GM23338 (cell line): ENCODE measurements at places on chromosomes 1 and 21. TPM values are rescaled to one million over a fixed set of nuclear protein-coding genes. Genes with fewer than 3 reads are reported as not detected.

- H3K27ac ChIP-seq, result no peak overlapping the region
- no peak overlapping the region for H3K4me3 ChIP-seq
- H3K4me1 ChIP-seq, result no peaks in the 10 kb centered on the region
- peaks cover 5% of the 10 kb centered on the region for H3K36me3 ChIP-seq
- H3K27me3 ChIP-seq, result no peaks in the 10 kb centered on the region
Measured at GRCh38 chr21:29449306-29449950, 150.7 kb downstream of the BACH1 start.

GRCh38 chr1:61131716-61132115 lies 49.4 kb downstream of the NFIA start:
- no peaks in the 10 kb centered on the region for H3K36me3 ChIP-seq
- no peak overlapping the region for H3K27ac ChIP-seq
- H3K27me3 ChIP-seq, result no peaks in the 10 kb centered on the region
- no peaks in the 10 kb centered on the region for H3K4me1 ChIP-seq
- H3K4me3 ChIP-seq, result no peak overlapping the region
- DNase-seq, result no peak

- H3K27ac ChIP-seq, result peak overlapping the region; percentile 93; the same call in 1 of the 2 replicates
- no peaks in the 10 kb centered on the region for H3K36me3 ChIP-seq
Measured at GRCh38 chr1:154186177-154186576, 5.7 kb downstream of the TPM3 start.

- H3K27me3 ChIP-seq, result no peaks in the 10 kb centered on the region
- no peaks in the 10 kb centered on the region for H3K36me3 ChIP-seq
- H3K4me1 ChIP-seq, result no peaks in the 10 kb centered on the region
- DNase-seq, result no peak
Measured at GRCh38 chr1:3122311-3122710, 53.3 kb downstream of the PRDM16 start.

GRCh38 chr1:174284052-174284451 lies 124.7 kb downstream of the RABGAP1L start:
- no peaks in the 10 kb centered on the region for H3K27me3 ChIP-seq
- no peak overlapping the region for H3K27ac ChIP-seq
- H3K36me3 ChIP-seq, result no peaks in the 10 kb centered on the region

SLC2A5 gene
- not detected in 2 replicates for polyA plus RNA-seq

VHLL gene
- polyA plus RNA-seq, result not detected in 2 replicates

GRCh38 chr1:36656838-36657237 lies 174.1 kb upstream of the CSF3R start:
- H3K4me1 ChIP-seq, result no peaks in the 10 kb centered on the region
- H3K36me3 ChIP-seq, result no peaks in the 10 kb centered on the region
- H3K4me3 ChIP-seq, result no peak overlapping the region
- DNase-seq, result no peak
- no peaks in the 10 kb centered on the region for H3K27me3 ChIP-seq

PPT1 gene
- 59.4 and 67.4 TPM in 2 replicates for polyA plus RNA-seq

DNA sequence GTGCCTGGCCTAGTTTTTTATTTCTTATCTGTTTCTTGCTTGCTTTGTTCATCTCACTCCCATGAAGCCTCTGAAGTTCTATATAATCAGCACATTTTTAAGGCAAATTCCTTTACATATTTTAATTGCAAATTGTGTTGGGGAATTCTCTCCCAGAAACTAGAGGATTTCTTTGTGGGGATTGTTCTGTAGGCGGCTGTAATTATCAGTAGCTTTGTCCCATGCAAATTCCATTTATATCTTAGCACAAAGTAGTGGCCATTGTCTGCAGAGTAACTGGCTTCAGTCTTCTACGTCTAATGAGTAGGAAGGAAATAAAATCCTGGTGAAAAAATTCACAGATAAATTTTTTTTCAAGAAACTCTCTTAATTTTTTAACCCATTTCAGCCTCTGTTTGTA lies 35.7 kb downstream of the CLEC20A start:
- peaks cover 3% of the 10 kb centered on the region for H3K36me3 ChIP-seq
- no peak overlapping the region for H3K4me3 ChIP-seq
- DNase-seq, result peak; percentile 29
- H3K4me1 ChIP-seq, result peaks cover 14% of the 10 kb centered on the region; the same call in 1 of the 2 replicates
- H3K27me3 ChIP-seq, result no peaks in the 10 kb centered on the region
- peak overlapping the region; percentile 1; the same call in 1 of the 2 replicates for H3K27ac ChIP-seq

GRCh38 chr1:160437432-160438316 lies 37.3 kb downstream of the VANGL2 start:
- no peak for DNase-seq
- no peaks in the 10 kb centered on the region for H3K4me1 ChIP-seq
- H3K27me3 ChIP-seq, result no peaks in the 10 kb centered on the region
- H3K36me3 ChIP-seq, result no peaks in the 10 kb centered on the region

CCDC18 gene
- polyA plus RNA-seq, result 37.0 and 47.9 TPM in 2 replicates

DNA sequence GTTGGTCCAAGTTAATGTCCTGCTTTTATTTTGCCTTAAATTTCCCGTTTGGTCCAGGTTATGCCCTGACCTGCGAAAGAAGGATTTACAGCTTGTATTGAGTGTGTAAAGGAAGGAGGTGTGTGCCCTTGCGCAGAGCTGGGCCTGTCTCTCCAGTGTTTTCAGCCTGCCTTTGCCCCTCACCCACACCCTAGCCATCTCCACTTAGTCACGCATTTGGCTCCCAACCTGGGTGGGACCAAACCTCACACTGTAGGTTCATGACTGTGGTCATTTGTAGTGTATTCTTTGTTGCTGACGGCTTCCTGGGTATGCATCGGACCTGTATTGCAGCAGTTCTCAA lies 572 bp upstream of the SRSF10 start:
- H3K4me1 ChIP-seq, result peaks cover 31% of the 10 kb centered on the region
- peaks cover 15% of the 10 kb centered on the region; the same call in 1 of the 2 replicates for H3K36me3 ChIP-seq
- H3K4me3 ChIP-seq, result peak overlapping the region; percentile 46
- H3K27ac ChIP-seq, result peak overlapping the region; percentile 100
- DNase-seq, result peak; percentile 47
- H3K27me3 ChIP-seq, result no peaks in the 10 kb centered on the region

- H3K36me3 ChIP-seq, result no peaks in the 10 kb centered on the region
- H3K4me3 ChIP-seq, result no peak overlapping the region
- H3K27me3 ChIP-seq, result no peaks in the 10 kb centered on the region
Measured at GRCh38 chr1:197356723-197357533, 88.9 kb downstream of the CRB1 start.

DNA sequence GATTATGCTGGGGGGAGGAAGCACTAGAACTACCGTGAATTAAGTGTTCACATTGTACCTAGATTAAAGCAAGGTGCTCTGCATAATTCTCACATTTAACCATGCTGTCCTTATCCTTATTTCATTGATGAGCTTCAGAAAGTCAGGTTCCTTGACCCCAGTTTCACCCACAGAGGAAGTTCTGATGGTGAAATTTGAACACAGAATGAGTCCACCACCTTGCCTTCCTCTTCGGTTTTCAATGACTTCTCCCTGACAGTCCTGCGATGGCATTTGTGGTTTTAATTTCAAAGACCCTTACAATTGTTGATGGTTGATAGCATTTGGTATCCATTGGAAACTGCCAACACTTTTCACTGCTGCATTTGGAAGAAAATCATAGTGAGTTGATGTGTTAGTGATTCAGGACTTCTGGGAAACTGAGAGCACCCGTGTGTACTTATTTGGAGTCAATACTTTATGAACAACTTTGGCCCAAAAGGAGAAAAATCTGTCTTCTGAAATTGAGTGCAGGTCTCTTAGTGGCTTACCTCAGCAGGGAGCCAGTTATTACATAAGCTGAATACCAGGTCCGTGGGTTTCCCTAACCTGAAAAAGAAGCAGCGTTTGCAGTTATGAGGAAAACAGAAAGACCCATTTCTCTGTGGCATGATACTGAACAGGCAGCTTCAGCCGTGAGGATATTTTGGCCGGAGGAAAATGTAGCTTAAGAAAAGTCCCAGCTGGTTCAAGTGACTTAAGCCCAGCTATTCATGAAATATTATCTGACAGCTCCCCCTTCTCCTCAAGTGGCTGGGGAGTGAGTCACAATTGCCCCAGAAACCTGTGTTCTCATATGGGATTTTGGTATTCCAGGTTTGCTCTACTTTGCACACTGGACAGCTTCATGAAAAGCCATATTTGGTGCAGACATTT lies 47.5 kb downstream of the ROR1 start:
- no peak for DNase-seq
- H3K4me3 ChIP-seq, result no peak overlapping the region
- H3K27ac ChIP-seq, result peak overlapping the region; percentile 18; the same call in 1 of the 2 replicates

- no peak for DNase-seq
- H3K27me3 ChIP-seq, result no peaks in the 10 kb centered on the region
- H3K4me3 ChIP-seq, result peak overlapping the region; percentile 45; the same call in 1 of the 2 replicates
Measured at GRCh38 chr21:43984905-43985689, 27.0 kb upstream of the TRAPPC10 start.

DNA sequence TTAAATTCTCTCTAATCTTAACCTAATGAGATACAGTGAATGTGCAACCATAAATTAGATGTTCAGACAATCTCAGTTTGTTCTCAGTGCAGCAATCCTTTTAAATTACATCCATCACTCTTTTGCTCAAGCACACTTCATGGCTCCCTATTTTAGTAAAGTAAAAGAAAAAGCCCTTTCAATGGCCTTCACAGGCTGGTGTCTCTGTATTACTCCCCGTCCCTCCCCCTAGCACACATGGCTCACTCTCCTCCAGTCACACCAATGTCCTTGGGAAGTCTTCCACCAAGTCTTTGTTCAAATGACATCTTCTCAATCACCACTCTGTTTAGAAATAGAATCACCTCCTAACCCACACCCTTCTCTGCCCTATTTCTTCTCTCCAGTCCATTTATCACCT lies 60.3 kb upstream of the RGS7 start:
- DNase-seq, result no peak
- no peak overlapping the region for H3K27ac ChIP-seq
- no peak overlapping the region for H3K4me3 ChIP-seq

- no peaks in the 10 kb centered on the region for H3K27me3 ChIP-seq
- DNase-seq, result no peak
- no peaks in the 10 kb centered on the region; the same call in 1 of the 2 replicates for H3K4me1 ChIP-seq
- no peak overlapping the region for H3K4me3 ChIP-seq
- 0 out of 2 replicates have a peak overlapping the region, but pooled peaks have one; percentile 27 for H3K27ac ChIP-seq
Measured at GRCh38 chr1:54857141-54857540, 29.9 kb downstream of the DHCR24 start.

- H3K27ac ChIP-seq, result no peak overlapping the region
- peaks cover 16% of the 10 kb centered on the region for H3K4me1 ChIP-seq
- H3K36me3 ChIP-seq, result no peaks in the 10 kb centered on the region
- H3K27me3 ChIP-seq, result peaks cover 17% of the 10 kb centered on the region
Measured at GRCh38 chr1:151713874-151714273, 2.7 kb downstream of the CELF3 start.

SH3BGR gene
- 16.6 and 18.9 TPM in 2 replicates for polyA plus RNA-seq

C1orf141 gene
- not detected in 2 replicates for polyA plus RNA-seq

- peak; percentile 63 for DNase-seq
- no peaks in the 10 kb centered on the region for H3K27me3 ChIP-seq
- H3K27ac ChIP-seq, result no peak overlapping the region
- 0 out of 2 replicates have a peak, but pooled peaks cover 11% of the 10 kb centered on the region for H3K4me1 ChIP-seq
Measured at GRCh38 chr21:21973806-21974205, 975.6 kb downstream of the NCAM2 start.

DNA sequence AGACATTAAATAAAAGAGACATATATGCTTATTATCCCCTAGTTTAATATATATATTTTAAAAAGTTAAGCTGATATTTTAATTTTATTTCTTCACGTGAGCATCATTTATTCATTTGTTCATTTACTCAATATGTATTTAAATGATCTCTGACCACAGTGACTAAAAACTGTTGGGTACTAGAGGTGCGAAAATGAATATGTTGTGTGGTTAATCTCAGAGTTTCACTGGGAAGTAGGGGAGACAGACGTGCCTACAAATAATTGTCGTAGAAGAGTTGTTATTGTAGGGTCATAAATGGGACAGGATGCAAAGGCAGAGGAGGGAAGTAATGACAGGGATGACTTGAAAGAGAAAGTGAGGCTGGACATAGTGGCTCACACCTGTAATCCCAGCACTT lies 213.0 kb upstream of the CACYBP start:
- H3K27ac ChIP-seq, result no peak overlapping the region
- DNase-seq, result no peak
- no peaks in the 10 kb centered on the region for H3K36me3 ChIP-seq
- H3K4me1 ChIP-seq, result peaks cover 10% of the 10 kb centered on the region; the same call in 1 of the 2 replicates
- no peaks in the 10 kb centered on the region for H3K27me3 ChIP-seq

GRCh38 chr1:247303216-247303615 lies 28.5 kb downstream of the ZNF496 start:
- H3K4me1 ChIP-seq, result peaks cover 13% of the 10 kb centered on the region
- H3K4me3 ChIP-seq, result no peak overlapping the region
- no peak overlapping the region for H3K27ac ChIP-seq
- DNase-seq, result no peak
- H3K27me3 ChIP-seq, result no peaks in the 10 kb centered on the region
- peaks cover 38% of the 10 kb centered on the region for H3K36me3 ChIP-seq

MSH4 gene
- polyA plus RNA-seq, result 0.07 and 0.10 TPM in 2 replicates

GLIS1 gene
- polyA plus RNA-seq, result 0.12 and 0.26 TPM in 2 replicates

NMNAT2 gene
- 3.6 and 3.8 TPM in 2 replicates for polyA plus RNA-seq

- peaks cover 4% of the 10 kb centered on the region; the same call in 1 of the 2 replicates for H3K36me3 ChIP-seq
- peaks cover 20% of the 10 kb centered on the region for H3K4me1 ChIP-seq
- H3K27ac ChIP-seq, result no peak overlapping the region
- peak; percentile 92 for DNase-seq
- no peak overlapping the region for H3K4me3 ChIP-seq
Measured at GRCh38 chr1:18234790-18235242, 127.2 kb downstream of the IGSF21 start.

OXCT2 gene
- polyA plus RNA-seq, result 1.1 and 1.4 TPM in 2 replicates

GRCh38 chr1:50976890-50977574 lies 7.0 kb downstream of the CDKN2C start:
- peaks cover 32% of the 10 kb centered on the region for H3K4me1 ChIP-seq
- peaks cover 96% of the 10 kb centered on the region for H3K27me3 ChIP-seq
- no peaks in the 10 kb centered on the region for H3K36me3 ChIP-seq
- H3K4me3 ChIP-seq, result peak overlapping the region; percentile 65
- no peak overlapping the region for H3K27ac ChIP-seq

DNA sequence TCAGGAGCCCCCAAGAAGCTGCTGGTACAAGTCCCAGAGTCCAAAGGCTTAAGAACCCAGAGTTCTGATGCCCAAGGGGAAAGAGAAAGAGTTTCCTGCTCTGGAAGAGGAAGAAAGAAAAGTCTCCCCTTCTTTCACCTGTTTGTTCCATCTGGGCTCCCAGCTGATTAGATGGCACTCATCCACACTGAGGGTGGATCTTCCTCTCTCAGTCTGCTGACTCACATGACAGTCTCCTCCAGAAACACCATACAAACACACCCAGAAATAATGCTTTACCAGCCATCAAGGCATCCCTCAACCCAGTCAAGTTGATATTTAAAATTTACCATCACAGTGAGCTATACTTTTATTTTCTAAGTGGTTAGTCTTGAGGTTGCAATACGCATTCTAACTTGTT lies 257.9 kb downstream of the PAPPA2 start:
- H3K36me3 ChIP-seq, result no peaks in the 10 kb centered on the region
- H3K4me1 ChIP-seq, result no peaks in the 10 kb centered on the region
- H3K4me3 ChIP-seq, result no peak overlapping the region
- H3K27me3 ChIP-seq, result no peaks in the 10 kb centered on the region

GRCh38 chr1:161074676-161075368 lies 5.1 kb upstream of the ARHGAP30 start:
- no peak for DNase-seq
- no peaks in the 10 kb centered on the region for H3K36me3 ChIP-seq
- no peak overlapping the region for H3K27ac ChIP-seq
- H3K4me3 ChIP-seq, result no peak overlapping the region

TFF1 gene
- not detected in 2 replicates for polyA plus RNA-seq

GRCh38 chr1:31952825-31953220 lies 14.7 kb upstream of the PTP4A2 start:
- H3K4me1 ChIP-seq, result peaks cover 17% of the 10 kb centered on the region
- H3K4me3 ChIP-seq, result no peak overlapping the region
